ENCODE measurements at places on chromosomes 6 and 20. TPM values are rescaled to one million over a fixed set of nuclear protein-coding genes. Genes with fewer than 3 reads are reported as not detected.

Gene SLC2A10
- 25.6 TPM for total RNA-seq

Gene HLA-DRA
- total RNA-seq, result 605 TPM

Gene SLC22A16
- total RNA-seq, result 0.55 TPM

Gene ADGRG6
- 15.7 TPM for total RNA-seq

Gene SLC13A3
- total RNA-seq, result 3.7 TPM

Gene FAM162B
- total RNA-seq, result 3.2 TPM

Gene SLC17A2
- total RNA-seq, result not detected

Gene PFDN4
- 22.0 TPM for total RNA-seq

Gene LZTS3
- 9.5 TPM for total RNA-seq

Gene CYP24A1
- total RNA-seq, result not detected

Gene BCAS1
- total RNA-seq, result 1.1 TPM

Gene VGLL2
- total RNA-seq, result not detected

Gene COL21A1
- 39.3 TPM for total RNA-seq

Gene EEF1A2
- total RNA-seq, result 1.5 TPM

DNA sequence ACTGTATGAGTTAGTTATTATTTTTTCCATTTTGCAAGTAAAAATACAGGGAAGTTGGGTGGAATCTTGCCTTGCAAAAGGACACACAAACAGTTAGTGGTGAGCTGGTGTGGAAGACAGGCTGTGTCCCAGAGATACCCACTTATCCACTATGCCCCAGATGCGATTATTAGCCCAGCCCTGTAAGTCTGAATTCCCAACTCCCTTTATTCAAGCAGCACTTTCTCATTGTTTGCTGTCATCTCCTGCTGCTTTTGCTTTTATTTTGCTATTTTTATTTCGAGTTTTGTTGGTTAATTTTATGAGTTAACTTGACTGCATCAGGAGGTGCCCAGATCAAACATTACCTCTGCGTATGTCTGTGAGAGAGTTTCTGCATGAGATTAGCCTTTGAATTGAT, 239.4 kb downstream of the DOK5 start:
- H3K4me1 ChIP-seq, result no peaks in the 10 kb centered on the region
- DNase-seq, result no peak
- no peaks in the 10 kb centered on the region for H3K27me3 ChIP-seq
- no peak overlapping the region for H3K27ac ChIP-seq

DNA sequence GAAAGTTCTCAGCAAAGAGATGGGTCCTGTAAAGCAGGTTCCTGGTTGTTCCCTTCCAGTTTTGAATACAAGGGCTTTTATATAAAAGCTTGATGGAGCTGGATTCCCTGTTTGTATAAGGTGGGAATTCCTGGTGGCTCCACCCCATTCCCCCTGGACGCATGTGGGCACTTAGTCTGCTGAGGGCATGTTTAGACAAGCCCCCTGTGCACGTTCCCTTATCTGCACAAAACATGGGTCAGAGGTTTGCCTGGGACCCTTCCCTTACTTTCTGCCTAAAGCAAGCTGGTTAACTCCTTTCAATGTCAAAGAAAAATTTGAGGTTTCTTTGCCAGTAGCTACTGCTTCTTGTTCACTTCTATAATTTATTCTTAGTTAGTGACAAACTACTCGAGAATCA, 181.1 kb downstream of the BCKDHB start:
- no peak overlapping the region for H3K4me3 ChIP-seq
- DNase-seq, result no peak
- H3K36me3 ChIP-seq, result no peaks in the 10 kb centered on the region

DNA sequence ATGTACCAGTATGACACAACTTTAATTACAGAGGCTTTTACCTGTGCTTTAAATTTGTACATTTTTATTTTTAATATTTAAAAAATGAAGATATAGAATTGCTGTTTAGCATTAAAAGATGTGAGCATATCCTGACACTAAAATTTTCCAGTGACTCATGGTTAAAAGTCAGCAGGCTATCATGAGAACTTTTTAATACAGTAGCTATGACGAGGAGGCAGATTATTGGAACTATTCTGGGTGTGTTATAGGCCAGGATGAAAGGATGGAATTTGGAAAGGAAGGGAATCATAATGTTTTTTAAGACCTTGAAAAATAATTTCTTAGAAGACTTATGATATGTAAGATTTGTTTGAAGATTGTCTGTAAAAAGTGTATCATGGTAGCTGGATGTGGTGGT, 91.0 kb downstream of the GFRA4 start:
- no peak overlapping the region for H3K27ac ChIP-seq
- no peaks in the 10 kb centered on the region for H3K4me1 ChIP-seq
- peaks cover 4% of the 10 kb centered on the region for H3K36me3 ChIP-seq
- H3K27me3 ChIP-seq, result no peaks in the 10 kb centered on the region
- DNase-seq, result no peak

DNA sequence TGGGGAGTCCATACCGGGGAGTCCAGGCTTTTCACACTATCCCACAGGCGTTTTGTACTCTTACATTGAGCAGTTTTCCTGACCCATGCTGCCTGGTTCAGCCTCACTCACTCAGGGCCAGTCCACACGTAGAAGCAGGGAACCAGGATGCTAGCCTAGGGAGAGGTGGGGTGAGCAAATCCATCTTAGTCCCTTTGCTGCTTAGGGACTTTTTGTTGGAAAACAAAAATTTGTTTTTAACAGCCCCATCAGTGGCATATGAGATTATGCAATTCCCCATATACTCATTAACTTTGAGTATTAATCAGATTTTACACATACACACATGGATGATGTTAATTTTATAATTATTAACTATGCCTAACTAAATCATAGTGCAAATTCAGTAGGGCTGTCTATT, 84.2 kb downstream of the EZR start:
- no peak overlapping the region for H3K4me3 ChIP-seq
- no peaks in the 10 kb centered on the region for H3K27me3 ChIP-seq
- no peaks in the 10 kb centered on the region for H3K36me3 ChIP-seq
- H3K27ac ChIP-seq, result no peak overlapping the region
- no peak for DNase-seq

DNA sequence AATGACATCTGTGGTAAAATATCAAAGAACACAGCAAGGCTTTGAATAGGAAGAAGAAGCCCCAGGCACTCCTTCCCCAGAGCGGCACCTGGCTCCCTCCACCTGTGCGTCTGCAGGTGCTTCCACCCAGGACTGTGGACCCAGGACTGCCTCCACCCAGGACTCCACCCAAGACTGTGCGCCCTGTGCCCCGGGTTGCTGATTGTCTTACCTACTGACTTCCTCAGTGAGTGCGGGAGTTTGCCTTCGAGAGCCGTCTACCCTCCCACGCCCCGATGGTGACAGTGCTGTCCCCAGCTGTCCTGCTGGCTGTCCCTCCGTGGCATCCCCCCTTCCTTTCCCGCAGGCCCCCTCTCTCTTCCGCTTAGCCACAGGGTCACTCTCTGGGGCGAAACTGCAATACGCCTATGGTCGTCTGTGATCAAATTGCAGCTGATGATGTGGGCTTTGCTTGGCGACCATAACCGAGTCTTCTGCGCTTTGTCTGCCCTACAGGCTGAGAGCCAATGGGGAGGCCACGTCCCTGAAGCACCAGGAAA, 52.1 kb downstream of the IRF4 start:
- no peaks in the 10 kb centered on the region for H3K27me3 ChIP-seq
- no peak for DNase-seq
- H3K36me3 ChIP-seq, result no peaks in the 10 kb centered on the region
- no peak overlapping the region for H3K4me3 ChIP-seq

GRCh38 chr20:53763707-53764414, 170.2 kb upstream of the ZNF217 start:
- H3K36me3 ChIP-seq, result no peaks in the 10 kb centered on the region
- H3K4me1 ChIP-seq, result no peaks in the 10 kb centered on the region
- no peaks in the 10 kb centered on the region for H3K27me3 ChIP-seq
- H3K27ac ChIP-seq, result no peak overlapping the region

GRCh38 chr20:8757146-8757545, 311.7 kb upstream of the PLCB4 start:
- H3K27ac ChIP-seq, result no peak overlapping the region
- H3K27me3 ChIP-seq, result no peaks in the 10 kb centered on the region
- no peak overlapping the region for H3K4me3 ChIP-seq
- H3K4me1 ChIP-seq, result no peaks in the 10 kb centered on the region

DNA sequence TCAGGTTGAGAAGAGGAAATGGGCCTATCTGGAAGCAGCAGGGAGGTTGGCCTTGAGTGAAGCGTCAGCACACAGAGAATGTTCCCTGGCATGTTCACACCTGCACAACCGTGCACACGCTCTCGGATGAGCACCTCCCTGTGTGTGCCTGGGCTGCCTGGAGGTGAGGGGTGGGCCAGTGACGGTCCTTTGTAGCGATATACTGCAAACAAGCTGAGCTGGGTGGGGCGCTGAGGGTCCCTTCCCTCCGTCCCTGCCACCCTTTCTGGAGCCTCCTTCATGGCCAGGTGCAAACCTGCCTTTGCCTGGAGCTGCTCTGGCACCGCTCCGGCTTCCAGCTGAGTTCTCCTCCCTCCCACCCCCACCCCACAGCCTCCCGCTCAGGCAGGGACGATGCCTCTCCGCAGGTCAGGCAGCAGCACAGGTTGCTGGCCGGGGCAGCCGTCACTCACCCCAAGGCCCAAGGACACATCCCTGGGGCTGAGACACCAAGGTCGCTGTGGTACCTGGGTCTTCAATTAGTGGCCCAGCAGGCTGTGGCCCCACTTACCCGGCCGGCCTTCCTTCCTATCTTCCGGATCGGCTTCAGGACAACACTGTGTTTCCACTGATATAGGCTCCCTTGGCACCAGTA, 111.6 kb downstream of the ERMARD start:
- no peaks in the 10 kb centered on the region for H3K36me3 ChIP-seq
- H3K4me1 ChIP-seq, result no peaks in the 10 kb centered on the region
- H3K27ac ChIP-seq, result no peak overlapping the region

- no peaks in the 10 kb centered on the region for H3K36me3 ChIP-seq
- no peaks in the 10 kb centered on the region for H3K27me3 ChIP-seq
- no peak for DNase-seq
- no peak overlapping the region for H3K4me3 ChIP-seq
- no peak overlapping the region for H3K27ac ChIP-seq
These were observed 456.8 kb upstream of the CHD6 start for GRCh38 chr20:42074944-42075343.

DNA sequence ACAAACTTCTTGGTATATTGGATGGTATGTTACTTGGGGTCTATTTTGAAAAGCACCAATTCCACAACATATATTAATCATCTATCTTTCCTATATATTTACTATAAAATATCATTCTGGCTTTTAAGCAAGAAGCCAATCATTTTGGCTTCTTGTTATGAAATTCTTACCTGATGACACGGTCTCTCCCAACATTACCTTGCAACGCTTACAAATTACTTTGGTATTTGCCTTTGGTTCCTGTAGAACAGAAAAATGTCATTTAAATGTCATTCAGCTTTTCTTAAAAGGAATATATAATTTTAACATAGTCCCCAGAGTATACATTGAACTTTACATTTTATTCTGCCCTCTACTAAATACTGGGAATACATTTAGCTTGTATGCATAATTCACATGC, 27.4 kb downstream of the UBE3D start:
- no peak overlapping the region for H3K4me3 ChIP-seq
- no peaks in the 10 kb centered on the region for H3K27me3 ChIP-seq
- no peak for DNase-seq
- H3K27ac ChIP-seq, result no peak overlapping the region
- no peaks in the 10 kb centered on the region for H3K4me1 ChIP-seq
- no peaks in the 10 kb centered on the region for H3K36me3 ChIP-seq

GRCh38 chr6:77470983-77471382, 7.7 kb upstream of the HTR1B start:
- H3K36me3 ChIP-seq, result no peaks in the 10 kb centered on the region
- DNase-seq, result no peak
- H3K27ac ChIP-seq, result no peak overlapping the region
- no peaks in the 10 kb centered on the region for H3K27me3 ChIP-seq
- no peak overlapping the region for H3K4me3 ChIP-seq

DNA sequence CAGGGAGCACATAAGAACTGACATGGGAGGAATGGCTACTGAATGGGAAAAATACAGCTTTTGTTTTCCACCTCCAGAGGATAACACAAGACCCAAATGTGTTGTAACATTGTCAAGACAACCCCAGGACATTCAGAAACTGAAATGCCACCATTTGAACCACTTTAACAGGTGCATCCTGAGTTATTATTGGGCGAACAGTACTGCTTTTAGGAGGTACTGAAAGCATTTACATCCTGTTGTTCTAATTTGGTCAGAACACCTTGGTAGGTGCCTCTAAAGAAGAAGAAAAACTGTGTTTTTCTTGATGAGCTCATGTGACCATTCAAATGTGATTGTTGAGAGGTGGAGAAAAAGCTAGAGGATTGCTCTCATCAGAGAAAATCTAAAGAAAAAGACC, 6.4 kb upstream of the TXNDC5 start:
- no peaks in the 10 kb centered on the region for H3K36me3 ChIP-seq
- H3K4me3 ChIP-seq, result no peak overlapping the region
- H3K4me1 ChIP-seq, result no peaks in the 10 kb centered on the region
- DNase-seq, result no peak
- H3K27me3 ChIP-seq, result no peaks in the 10 kb centered on the region

DNA sequence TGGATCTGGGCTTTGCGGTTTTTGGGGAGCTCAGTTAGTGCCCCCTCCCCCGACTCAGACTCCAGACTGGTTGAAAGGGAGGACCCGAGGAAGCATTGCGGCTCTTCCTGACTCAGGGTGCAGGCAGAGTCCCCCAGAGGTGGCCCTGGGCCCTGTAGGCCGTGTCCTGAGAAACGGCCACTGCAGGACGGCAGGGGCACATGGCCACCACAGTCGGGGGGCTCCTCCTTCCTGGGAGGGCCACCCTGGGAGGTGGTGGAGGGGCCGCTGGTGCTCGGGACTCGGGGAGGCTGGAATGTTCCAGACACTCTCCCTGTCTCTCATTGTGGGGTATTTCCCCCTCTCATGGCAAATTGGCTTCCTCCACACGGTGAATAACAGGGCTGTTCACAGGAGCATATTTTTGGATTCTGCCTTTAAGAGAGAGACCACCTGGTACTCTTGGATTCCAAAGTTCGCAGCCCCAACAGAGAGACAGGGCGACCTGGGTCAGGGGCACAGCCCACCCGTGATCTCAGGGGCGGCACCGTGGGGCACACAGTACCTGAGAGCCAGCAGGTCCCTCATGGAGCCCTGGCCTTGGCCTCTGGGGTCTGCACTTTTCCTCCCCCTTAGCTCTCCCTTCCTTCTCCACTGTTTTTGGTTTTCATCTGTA, 35.7 kb downstream of the FRMD1 start:
- H3K4me3 ChIP-seq, result no peak overlapping the region
- no peaks in the 10 kb centered on the region for H3K4me1 ChIP-seq
- no peaks in the 10 kb centered on the region for H3K36me3 ChIP-seq
- H3K27ac ChIP-seq, result no peak overlapping the region
- no peaks in the 10 kb centered on the region for H3K27me3 ChIP-seq

DNA sequence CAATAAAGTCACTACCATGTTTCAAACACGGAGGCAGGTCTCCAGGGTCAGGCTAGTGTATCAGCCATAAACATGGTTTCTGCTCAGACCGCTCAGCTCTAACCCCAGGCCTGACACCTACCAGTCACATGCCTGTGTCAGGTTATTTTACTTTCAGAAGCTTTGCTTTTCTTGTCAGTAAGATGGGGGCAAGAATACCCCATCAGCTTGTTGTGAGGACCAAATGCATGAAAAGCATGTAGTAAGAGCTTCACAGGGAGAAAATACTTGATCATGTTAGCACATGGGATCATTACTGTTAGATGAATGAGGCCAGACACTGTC, 65.2 kb upstream of the PIM1 start:
- no peak for DNase-seq
- no peaks in the 10 kb centered on the region for H3K4me1 ChIP-seq
- H3K36me3 ChIP-seq, result no peaks in the 10 kb centered on the region
- no peaks in the 10 kb centered on the region for H3K27me3 ChIP-seq
